CD4-positive, alpha-beta T cell treated with Interleukin-15 for 1 hour (primary cell): ENCODE measurements at places on chromosomes 5 and 9.

DNA sequence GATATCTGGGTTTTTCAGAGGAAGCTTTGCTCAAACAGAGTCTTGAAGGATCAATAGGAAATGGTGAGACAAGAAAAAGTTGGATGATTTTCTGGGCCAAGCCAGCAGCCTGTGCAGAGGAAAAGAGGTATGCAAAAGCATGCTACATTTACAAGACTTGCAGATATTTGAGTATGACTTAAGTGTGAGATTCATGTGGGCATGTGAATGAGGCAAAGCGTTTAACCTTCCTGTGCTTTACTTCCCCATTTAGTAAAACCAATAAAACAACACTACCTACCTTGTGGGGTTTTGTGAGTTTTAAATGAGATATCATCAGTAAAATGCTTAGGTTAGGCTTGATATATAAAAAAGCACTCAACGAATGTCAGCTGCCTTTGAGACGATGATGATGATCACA lies 58.1 kb downstream of the PIP5K1B start:
- DNase-seq: no peak

DNA sequence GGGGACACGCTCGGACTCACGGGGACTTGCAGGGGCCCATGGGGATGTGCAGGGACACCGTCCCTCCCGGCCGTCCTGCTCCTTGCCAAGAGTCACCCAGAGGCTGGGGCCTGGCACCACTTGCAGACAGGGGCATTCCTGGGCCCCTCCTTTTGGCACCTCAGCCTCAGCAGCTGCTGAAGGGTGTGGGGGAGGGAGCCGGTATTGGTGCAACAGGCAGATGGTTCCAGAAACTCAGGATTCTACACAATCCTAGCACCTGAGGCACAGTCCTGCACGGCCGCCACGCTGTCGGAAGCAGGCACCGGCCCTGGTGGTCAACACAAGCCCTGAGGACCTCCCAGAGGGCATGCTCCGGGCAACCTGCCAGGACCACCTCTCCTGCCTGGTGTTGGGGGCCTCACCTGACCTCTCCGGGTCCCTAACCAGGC lies 19.3 kb upstream of the SLC12A7 start:
- DNase-seq: no peak

DNA sequence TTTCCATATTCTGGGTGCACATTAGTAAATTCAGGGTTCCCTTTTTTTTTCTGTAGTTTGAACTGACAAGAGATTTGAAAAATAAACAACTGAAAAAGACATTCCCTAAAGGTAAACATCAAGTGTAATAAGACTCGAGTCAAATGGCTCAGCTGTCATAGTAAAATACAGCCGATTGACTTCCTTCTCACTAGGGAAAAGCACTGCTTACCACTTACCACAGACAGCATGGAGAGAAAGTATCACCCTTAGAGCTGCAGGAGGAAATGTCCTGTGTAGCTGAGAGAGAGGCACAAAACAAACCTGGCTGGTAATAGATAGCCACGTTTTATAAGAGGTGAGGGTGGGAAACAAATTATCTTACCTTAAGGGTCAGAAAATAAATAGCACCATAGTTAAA lies 12.1 kb upstream of the DMAC1 start:
- DNase-seq: no peak

DNA sequence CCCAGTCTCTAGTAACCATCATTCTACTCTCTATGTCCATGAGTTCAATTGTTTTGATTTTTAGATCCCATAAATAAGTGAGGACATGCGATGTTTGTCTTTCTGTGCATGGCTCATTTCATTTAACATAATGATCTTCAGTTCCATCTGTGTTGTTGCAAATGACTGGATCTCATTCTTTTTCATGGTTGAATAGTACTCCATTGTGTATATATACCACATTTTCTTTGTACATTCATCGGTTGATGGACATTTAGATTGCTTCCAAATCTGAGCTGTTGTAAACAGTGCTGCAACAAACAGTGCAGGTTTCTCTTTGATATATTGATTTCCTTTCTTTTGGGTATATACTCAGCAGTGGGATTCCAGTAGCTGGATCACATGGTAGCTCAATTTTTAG lies 46.4 kb downstream of the S100Z start:
- DNase-seq: no peak

DNA sequence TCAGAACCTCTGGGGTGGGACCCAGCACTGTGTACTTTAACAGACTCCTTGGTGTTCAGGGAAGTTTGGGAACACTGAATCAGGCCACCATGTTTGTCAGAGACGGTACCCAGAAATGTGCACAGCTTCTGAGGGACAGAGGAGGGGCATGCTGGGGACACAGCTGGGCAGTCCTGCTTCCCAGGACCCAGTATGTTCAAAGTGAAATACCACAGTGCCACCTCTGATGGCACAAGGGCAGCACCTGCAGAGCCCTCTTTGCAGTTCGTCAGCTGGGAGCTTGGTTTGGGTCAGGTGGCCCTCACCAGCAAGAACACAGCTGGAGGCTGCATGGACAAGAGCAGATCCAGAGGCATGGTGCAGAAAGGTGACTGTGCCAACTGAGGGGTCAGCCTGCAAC lies 51.2 kb downstream of the NDST1 start:
- no peak for DNase-seq

DNA sequence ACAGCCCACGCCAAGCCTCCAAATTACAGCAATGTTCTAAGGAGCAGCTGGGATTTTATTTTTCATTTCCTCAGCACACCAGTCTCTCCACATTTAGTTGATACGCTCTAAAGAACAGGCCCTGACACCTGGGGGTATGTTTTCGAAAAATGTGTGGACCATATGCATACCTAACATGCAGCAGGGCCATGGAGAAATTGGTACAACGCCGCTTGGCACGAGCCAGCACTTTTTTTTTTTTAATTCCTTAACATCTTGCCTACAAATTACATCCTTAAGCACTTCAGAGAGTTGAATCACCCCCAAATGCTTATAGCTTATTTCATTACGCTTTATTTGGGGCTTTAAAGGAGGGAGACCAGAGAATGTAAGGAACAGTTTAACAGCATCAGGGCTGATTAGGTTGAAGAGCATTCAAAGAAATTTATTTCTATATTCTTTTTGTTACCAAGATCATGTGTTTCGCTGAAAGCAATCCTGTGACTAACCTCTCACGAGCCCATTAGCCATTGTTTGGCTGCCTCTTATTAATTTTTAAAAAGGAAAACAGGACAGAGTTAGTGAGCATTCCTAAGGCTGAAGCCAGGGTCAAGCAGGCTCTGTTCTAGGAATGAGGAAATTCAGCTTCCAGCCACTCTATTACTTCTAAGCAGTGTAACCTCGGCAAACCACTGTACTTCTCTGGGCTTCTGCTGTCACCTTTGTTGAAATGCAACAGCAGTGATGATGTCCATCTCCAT lies 173.8 kb downstream of the ACTL7B start:
- DNase-seq: no peak

- DNase-seq: no peak
Measured at GRCh38 chr9:135463140-135463539, 16.4 kb upstream of the PPP1R26 start.

- DNase-seq: no peak
Measured at GRCh38 chr5:55180016-55180415, 7.0 kb upstream of the CDC20B start.

DNA sequence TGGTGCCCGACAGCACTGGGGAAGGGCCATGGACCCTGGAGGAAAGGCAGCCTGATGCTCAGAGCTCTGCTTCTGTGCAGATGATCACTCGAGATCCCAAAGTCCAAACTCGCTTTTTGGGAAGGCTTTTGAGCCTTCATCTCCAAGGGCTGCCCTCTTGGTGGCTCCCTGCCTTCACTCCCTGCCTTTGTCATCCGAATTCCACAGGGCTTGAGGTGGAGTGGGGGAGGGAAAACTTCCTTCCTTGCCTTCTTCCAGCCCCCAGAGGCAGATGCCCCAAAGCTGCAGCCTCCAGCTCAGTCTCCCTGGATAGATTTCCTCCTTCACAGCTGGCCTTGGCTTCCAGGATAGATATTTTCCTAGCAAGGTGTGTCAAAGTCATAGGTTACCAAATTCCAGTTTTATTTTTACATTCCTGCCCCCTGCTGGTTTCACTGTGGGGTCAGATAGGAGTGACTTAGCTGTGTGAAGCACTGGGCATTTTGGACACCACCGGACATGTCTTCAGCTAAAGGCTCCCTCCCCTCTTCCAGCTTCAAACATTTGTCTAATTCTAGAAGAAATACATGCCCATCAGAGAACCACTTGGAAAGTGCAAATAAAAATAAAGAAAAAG lies 268.2 kb downstream of the HSPA4 start:
- DNase-seq: no peak

GRCh38 chr5:80192507-80193241 lies 63.2 kb downstream of the SERINC5 start:
- no peak for DNase-seq

DNA sequence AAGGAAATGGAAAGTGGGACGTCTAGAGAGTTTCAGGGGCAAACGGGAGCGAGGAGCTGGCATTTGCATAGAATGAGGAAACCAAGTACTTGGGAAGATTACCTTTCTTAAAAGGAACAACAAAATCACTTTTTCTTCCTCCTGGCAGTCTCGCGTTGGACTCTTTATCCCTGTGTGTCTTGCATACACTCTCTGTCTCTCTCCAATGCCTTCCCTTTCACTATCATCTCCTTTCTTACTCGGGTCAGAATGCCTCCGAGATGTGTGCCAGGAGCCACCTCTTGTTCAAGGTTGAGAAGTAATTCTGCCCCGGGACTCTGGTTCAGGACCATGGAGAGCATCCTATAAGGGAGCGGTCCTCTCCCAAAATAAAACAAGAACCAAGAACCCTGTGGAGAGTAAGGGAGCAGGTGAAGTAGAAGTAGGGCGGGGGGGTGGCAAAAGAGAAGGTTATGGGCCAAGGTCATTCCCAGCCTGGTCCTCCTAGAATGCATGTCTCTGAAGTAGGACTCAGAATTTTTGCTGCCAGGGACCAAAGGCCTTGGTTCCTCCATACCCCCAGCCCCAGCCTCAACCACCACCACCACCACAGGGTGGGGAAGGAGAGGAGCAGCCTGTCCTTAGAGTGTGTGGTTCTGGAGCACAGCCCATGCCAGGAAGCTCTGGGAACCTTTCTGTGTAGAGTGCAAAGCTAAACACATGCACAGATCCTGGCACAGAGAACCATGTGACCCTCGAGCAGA lies 72.1 kb upstream of the ARAP3 start:
- no peak for DNase-seq

DNA sequence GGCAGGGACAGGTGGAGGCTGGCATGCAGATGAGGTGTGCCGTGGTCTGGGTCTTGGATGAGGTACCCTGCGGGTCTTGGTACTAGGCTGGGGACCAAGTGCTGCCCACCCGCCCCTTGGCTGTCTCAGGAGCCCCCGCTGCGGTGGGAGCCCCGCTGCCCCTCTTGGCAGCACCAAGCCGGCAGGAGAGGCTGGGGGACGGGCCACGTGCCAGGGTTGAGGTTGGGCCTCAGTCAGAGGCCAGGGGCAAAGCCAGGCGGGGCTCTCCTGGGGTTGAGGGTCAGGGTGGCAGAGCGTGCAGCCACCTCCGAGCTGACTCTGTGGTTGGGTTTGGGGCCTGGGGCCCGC lies 2.0 kb downstream of the CARD9 start:
- no peak for DNase-seq

DNA sequence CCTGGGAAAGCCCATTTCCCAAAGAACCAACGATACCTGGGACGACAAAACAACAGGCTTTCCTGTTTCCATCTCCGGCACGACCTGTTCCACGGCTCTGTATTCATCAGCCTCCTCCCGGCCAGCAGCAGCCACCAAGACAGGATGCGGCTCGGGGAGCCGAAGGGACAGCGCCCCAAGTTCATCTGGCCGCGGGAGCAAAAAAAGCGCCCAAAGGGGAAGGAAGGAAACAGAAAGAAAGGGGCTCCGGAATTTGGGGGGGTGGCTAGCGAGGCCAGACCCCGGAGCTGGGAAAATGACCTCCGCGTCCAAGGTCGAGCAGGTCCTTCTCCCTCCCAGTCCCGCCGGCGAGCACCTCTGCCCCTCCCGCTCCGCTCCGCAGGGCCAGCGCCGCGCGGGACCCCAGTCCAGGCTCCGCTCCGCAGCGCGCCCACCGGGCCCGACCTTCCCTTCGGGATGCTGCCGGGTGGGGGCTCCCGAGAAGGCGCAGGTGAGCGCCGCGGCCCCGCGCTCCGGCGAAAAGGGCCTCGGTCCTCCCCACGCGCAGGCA lies 608 bp downstream of the ELOVL7 start:
- no peak for DNase-seq

DNA sequence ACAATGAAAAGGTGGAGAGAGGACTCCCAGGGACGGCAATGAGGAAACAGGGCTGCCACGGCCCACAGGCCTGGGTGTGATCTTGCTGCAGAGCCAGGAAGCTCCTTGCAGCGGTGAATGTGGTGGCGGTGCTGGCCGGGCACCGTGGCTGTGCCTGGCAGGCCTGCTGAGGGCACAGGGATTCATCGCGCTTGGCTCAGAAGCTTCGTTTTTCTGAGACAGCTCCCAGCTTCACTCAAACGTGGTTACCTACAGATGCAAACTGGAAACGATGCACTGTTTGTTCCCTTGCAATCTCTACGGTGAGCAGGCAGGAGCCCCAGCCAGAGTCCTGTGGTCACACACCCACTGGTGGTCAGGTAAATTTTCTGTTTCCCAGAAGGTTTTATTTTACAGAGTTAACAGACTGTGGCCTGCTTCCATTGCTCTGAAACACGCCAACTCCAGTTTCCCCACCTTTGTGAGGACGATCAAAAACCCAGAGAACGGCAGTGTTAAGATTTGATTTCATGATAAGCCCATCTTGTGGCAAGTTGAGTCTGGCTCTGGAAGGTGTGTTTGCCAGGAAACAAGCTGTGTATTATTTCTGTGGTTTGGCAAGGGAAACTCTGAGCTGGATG lies 183.9 kb downstream of the AUH start:
- DNase-seq: no peak

DNA sequence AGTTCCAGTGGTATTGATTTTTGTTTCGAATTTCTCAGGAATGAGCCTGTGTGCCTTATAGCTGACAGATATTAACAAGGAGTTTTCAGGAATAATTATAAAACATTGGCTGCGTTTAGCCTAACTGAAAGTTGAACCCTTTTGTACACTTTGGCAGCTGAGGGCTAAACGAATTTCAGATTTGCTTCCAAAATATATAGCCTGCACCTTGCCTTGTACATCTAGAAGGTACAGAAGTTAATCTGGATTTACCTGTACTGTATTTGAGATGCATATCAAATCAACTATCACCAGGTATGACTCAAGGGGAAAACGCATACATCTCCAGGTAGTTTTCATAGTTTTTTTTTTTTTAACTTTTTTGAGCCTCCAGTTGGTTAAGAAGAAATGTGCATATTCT lies 1.9 kb upstream of the MSX2 start:
- no peak for DNase-seq

DNA sequence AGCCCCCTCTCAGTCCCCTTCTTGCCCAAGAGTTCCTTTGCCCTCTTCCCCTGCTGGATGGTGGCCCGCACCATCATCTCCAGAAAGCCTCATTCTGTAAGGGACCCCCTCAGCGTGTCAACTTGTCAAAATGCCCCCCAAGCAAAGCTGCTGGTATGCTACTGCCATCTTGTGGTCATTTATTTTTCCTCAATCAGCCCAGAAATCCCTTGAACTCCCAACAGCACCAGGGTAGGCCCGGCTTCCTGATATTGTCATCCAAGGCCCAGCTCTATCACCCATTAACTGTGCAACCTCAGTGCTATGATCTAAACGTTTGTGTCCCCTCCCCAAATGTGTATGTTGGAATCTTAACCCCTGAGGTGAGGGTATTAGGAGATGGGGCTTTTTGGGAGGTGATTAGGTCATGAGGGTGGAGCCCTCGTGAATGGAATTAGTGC lies 53.2 kb upstream of the FBXW11 start:
- DNase-seq: no peak
